ENCODE measurements at places on chromosomes 12 and 14. TPM values are rescaled to one million over a fixed set of nuclear protein-coding genes. Genes with fewer than 3 reads are reported as not detected.

- peak; percentile 21 for DNase-seq
- H3K4me1 ChIP-seq, result peaks cover 16% of the 10 kb centered on the region
- no peaks in the 10 kb centered on the region for H3K27me3 ChIP-seq
- no peaks in the 10 kb centered on the region for H3K36me3 ChIP-seq
These were observed 687 bp downstream of the RAB35 start for GRCh38 chr12:120115692-120116440.

DNA sequence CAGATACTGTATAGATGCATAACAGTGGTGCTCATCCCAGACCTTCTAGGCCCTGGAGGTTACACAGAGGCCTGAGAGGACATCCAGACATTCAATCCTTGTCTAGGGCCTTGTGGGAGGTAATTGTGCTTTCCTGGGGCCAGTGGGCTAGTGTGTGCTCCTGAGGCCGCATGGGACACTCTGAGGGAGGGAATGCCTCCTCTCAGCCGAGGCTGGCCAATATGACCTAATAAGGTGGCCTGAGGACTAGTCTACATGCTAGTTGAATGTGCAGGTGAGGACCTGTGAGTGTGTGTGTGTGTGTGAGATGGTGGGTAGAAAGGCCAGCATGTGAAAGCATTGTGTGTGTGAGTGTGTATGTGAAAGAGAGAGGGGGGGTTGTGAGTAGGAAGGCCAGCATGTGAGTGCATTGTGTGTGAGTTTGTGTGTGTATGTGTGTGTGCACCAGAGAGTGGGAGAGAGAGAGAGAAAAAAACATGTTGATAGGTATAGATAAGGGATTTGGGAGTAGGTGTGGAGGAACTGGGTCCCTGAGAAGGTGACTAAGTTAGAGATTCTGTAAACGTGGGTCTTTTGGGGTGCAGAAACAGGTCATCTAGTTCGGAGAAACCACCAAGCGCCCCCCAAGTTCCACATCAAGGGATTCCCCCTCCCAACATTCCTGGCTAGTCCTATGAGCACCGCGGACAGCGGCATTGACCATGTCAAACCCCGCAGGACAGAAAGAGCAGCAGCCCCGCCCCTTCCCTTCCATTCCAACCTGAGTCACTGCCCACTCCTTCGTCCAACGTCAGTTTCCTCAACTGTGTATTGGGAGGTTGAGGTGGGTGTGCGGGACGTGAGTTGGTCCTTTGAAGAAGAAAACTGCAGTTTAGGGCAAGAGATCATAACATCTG, 9.7 kb upstream of the KRT81 start:
- no peaks in the 10 kb centered on the region for H3K27me3 ChIP-seq
- H3K27ac ChIP-seq, result no peak overlapping the region
- DNase-seq, result no peak
- H3K4me3 ChIP-seq, result no peak overlapping the region

ENDOU gene
- 1.2 TPM for total RNA-seq

PDE3A gene
- total RNA-seq, result 9.9 TPM

AKAP6 gene
- 32.1 TPM for total RNA-seq

GPR162 gene
- total RNA-seq, result 0.67 TPM

Data from thyroid gland (tissue), 4 donors.